ENCODE measurements at places on chromosomes 11 and 22.

- no peak for DNase-seq
These were observed 11.0 kb downstream of the TKFC start for GRCh38 chr11:61343792-61344745.

DNA sequence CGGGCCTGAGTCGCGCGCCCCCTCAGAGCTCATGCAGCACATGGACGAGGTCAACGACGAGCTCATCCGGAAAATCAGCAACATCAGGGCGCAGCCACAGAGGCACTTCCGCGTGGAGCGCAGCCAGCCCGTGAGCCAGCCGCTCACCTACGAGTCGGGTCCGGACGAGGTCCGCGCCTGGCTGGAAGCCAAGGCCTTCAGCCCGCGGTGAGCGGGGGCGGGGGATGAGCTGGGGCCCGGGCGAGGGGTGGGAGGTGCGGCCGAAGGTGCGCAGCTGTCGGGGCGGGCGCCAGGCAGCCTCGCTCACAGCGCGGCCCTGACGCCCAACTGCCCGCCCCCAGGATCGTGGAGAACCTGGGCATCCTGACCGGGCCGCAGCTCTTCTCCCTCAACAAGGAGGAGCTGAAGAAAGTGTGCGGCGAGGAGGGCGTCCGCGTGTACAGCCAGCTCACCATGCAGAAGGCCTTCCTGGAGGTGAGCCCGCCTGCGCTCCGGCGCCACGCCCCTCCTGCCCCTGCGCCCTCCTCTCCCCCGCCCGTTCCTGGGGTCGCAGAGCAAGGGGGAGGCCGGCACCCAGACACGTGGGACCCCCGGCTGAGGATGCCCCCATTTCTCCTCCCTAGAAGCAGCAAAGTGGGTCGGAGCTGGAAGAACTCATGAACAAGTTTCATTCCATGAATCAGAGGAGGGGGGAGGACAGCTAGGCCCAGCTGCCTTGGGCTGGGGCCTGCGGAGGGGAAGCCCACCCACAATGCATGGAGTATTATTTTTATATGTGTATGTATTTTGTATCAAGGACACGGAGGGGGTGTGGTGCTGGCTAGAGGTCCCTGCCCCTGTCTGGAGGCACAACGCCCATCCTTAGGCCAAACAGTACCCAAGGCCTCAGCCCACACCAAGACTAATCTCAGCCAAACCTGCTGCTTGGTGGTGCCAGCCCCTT, 20.5 kb downstream of the EPS8L2 start:
- peak; percentile 66 for DNase-seq

GRCh38 chr11:31786996-31787685, 24.0 kb downstream of the PAX6 start:
- DNase-seq = no peak

GRCh38 chr11:117837070-117837776, 12.7 kb upstream of the FXYD2 start:
- DNase-seq = peak; percentile 23

GRCh38 chr11:46326813-46327416, 20.3 kb upstream of the DGKZ start:
- DNase-seq = no peak

DNA sequence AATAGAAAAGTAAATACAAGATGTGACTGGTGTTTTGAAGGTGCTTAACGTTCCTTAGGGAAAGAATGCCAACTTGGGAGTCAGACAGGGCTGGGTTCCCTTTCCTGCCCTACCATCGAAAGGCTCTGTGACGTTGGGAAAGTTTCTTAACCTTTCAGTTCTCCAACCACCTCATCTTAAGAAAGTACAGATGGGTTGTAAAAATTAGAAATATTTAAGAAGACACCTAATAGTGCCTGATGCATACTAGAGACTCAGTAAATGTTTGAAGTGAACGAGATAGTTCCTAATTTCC, 1.1 kb downstream of the GTPBP1 start:
- DNase-seq = no peak

- no peak for DNase-seq
These were observed 576.0 kb downstream of the SOX6 start for GRCh38 chr11:15780382-15780781.

GRCh38 chr11:92111287-92111686, 113.3 kb upstream of the FAT3 start:
- no peak for DNase-seq

DNA sequence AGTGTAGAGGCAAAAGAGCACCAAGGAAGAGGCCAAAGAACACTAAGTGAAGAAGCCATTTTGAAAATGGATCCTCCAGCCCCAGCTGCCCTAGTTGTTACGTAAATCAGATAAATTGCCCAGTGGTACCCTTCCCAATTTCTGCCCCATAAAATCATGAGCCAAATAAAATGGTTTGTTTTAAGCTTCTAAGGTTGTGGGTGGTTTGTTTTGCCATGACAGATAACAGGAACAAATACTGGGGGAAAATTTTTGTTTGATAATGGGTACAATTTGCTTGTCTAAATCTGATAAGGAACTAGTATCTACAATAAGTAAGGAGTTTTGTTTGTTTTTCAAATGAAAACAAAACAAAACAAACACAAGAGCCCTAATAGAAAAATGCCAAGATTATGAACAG, 30.6 kb upstream of the HSD17B12 start:
- no peak for DNase-seq

DNA sequence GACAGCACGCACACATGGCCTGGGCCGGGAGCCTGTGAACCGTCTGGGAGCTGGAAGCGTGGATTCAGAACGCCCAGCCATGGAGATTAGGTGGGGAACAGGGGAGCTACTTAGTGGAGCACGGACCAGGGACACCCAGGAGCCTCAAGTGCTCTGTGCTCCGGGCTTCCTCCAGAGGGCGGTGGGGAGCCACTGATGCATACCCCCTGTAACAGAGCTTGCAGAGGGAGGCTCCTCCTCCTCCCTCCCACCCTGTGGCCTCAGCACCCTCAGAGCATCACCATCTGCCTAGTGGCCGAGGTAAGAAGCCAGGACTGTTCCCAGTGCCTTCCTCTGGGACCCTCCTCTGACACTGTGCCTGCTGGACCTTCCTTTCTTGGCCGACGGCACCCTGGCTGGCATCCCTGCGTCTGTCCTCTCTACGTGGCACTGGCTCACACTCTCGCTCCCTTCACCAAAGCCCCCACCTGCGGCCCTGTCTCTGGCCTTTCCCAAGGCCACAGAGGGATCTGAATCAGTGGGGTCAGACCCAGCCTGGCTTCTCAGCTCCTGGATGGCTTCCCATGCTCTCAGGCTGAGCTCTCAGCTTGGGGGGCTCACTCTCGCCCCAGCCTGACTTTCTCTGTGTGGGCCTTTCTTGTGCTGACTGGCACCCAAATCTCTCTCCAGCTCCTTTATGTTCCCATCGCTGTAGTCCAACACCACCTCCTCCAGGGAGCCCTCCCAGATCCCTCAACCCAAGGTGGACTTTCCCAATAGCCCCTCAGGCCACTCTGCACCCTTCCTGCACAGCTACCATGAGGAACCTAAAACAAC, 780.9 kb downstream of the BRD1 start:
- peak; percentile 92 for DNase-seq

DNA sequence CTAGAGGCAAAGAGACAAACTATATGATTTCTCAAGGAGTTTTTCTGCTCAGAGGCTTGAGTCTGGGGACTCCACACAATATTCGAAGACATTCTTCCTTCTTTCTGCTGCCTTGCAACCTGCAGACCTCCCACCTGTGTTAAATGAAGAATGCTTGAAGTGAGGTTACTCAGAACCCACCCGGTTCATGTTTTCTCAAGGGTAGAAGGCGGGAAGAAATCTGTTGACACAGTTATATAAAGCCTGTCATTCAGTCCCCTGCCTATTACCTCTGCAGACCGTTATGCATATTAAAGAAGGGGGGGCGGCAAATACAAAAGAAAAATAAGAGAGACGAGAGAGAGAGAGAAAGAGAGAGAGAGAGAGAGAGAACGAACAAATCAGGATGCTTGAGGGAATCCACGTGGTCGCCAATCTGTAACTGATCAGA, 2.2 kb upstream of the KMT2A start:
- DNase-seq = no peak

- no peak for DNase-seq
These were observed 118.0 kb downstream of the PKNOX2 start for GRCh38 chr11:125282596-125282914.

DNA sequence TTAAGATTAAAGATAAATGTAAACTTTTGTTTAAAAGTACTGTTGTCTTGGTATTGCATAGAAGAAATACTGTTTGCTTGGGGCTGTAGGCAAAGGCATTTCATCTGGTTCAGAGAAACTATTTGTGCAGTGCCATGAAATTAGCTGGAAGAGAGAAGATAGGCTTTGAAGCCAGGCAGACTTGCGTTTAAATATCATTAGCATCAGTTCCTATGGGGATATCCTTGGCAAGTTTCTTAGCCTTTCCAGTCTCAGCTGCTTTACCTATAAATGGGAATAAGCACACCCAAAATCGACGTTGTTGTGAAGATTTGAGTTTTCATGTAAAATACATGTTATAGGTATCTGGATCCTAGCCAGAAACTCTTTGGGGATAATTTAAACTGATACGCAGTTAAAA, 133.9 kb downstream of the FBXO7 start:
- no peak for DNase-seq

- DNase-seq = no peak
These were observed 20.3 kb downstream of the PPP2R1B start for GRCh38 chr11:111745719-111746504.

- DNase-seq = no peak
These were observed 204.4 kb downstream of the ADAMTS15 start for GRCh38 chr11:130652671-130653335.

DNA sequence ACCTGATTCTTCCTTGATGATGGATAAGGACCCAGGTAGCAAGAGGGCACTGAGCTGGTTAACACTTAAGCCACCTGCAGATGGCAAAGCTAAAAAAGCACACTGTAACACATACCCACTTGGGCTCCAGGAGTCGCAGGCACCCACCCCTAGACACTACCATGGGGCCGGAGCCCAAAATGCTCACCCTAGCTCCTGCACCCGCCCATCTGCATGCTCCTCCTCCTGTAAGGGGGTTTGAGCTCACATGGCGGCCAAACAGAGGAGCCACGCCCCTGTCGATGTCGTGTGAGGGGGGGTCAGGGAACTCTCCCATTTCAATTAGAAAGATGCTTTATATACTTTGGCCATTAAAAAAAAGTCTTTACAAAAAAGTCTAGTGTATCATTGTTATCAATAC, 370.7 kb downstream of the DLG2 start:
- DNase-seq = no peak

- DNase-seq = no peak
These were observed 22.5 kb downstream of the C22orf31 start for GRCh38 chr22:29039148-29039547.

DNA sequence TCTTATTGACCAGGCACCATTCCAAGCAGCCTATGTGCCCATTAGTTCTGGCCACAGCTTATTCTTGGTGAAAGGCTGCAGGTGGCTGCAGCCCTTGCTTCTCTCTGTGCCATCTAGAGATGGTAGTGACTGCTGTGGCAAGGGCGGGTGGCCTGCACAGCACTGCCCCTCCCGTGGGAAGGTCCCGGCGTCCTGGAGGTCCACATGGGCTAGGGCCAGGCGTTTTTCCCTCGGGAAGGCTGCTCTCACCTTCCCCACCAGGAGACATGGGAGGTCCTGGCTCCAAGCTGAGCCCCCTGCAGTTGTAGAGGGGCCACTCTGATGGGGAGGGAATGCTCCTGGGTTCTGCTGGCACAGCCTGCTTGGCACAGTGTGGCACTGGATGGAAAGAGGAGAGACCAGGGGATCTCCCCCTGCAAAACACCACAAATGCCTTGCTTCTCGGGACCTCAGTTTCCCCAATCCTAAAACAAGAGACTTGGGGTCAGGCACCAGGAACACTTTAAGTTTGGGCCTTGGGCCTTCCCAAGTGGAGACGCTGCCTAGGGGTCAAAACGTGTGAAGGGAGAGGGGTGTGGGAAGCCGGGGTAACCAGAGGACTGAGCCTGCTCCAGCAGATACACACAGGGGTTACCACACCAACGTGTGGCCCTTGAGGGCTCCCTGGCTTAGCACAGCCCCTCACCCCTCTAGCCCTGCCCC, 10.0 kb upstream of the TBC1D22A start:
- no peak for DNase-seq

GRCh38 chr11:34408580-34409172, 30.1 kb upstream of the CAT start:
- no peak for DNase-seq

- peak; percentile 20 for DNase-seq
These were observed 618.0 kb downstream of the BRD1 start for GRCh38 chr22:49209452-49210195.

DNA sequence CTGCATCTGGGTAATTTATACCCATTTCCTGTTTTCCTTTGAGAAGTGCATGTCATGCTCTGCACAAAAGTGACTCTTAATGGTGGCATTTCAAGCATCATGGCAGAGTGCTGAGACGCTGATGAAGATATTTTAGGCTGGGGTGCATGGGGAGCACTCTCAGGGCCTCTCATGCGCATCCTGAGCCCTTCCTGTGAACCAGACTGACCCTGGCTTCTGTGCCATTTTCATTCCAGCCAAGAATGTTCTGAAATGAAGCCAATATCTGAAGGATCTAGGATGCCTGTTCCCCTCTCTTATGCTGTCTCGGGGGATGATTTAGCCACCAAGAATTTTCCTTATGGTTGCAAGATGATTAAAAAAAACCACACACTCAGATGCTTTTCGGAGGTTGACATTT, 61.5 kb downstream of the MIAT start:
- no peak for DNase-seq

- no peak for DNase-seq
These were observed 47.6 kb downstream of the MOB2 start for GRCh38 chr11:1438967-1439330.

GRCh38 chr22:19577422-19577966, 53.3 kb upstream of the CLDN5 start:
- no peak for DNase-seq

GRCh38 chr11:125464270-125464662, 31.8 kb downstream of the FEZ1 start:
- DNase-seq = no peak

- no peak for DNase-seq
These were observed 89.3 kb downstream of the GRIA4 start for GRCh38 chr11:105699203-105699602.

DNA sequence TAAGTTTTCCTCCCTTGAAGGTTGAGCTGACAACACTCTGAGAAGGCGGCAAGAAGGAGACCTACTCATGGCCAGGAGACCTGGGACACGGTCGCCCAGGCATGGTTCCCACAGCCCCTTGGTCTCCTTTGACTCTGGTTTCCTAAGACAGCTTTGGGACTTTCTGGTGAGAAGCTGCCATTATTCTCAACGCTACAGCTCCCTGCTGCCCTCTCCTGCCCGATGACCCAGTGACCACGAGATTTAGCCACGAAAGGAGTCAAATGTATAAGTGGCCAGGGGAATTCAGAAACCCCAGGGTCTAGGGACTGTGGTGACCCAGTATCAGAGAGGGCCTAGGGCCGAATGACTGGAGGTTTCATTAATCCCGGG, 699 bp upstream of the SDF2L1 start:
- DNase-seq = peak; percentile 60

DNA sequence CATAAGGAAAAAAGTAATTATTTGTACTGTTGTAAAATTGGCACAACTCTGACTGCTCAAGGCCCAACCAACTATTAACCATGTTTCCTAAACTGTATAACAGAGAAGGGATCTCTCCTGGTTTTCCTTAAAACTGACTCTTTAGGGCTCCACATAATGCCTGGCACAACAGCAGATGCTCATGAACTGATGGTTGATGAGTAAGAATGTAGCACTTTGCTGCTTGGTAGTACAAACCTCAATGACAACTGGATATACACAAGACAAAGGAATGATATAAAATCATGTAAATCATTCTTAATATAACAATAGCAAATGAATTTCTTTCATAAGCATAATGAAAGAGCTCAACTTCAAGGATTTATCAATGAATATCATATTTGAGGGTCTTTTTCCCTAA, 11.7 kb downstream of the MSANTD2 start:
- DNase-seq = no peak

All from H9 (cell line).